ENCODE measurements at places on chromosomes 11 and 22.

DNA sequence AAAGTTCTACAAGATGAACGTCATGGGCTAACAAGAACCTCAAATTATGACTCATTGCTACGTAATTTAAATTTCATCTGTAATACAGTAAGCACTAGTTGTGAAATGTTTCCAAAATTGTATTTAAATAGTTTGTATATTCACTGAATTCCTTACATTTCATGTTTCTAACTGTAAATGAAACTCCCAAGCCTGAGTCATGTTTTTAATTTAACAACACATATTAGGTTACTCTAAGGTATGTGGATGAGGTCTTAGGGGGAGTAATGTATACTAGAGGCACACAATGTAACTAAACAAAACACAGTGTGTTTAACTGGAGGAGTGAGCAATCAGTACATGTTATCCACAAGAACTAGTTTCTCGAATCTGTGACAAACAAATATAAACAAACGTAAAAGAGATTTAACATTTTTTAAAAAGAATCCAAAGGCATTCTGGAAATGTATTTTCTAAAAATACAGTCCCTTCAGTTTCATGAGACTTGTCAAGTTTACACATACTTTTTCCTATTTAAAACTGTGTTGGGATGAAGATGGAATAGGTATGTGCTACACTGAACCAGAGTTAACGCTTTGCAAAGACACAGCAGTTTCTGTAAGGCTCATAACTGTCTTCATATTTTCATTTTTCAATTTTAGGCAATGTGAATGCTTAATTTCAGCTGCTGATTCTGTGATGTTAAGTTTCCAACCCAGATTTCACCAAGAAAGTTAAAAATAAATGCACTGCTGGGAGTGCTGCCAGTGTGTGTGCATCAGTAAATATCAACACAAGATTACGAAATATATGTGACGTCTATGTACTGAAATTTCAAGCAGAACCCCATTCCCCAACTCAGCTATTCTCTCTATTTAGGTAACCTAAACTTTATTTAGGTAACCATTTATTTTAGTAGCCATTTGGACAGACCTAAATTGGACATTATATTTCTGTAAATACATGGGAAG, 52.6 kb downstream of the PITPNB start:
- H3K36me3 ChIP-seq: peaks cover 35% of the 10 kb centered on the region
- H3K4me3 ChIP-seq: no peak overlapping the region
- H3K27ac ChIP-seq: no peak overlapping the region

GRCh38 chr11:102112509-102112821, 2.2 kb downstream of the YAP1 start:
- H3K27me3 ChIP-seq: peaks cover 74% of the 10 kb centered on the region
- DNase-seq: no peak
- H3K4me1 ChIP-seq: peaks cover 13% of the 10 kb centered on the region
- H3K36me3 ChIP-seq: peaks cover 2% of the 10 kb centered on the region

DNA sequence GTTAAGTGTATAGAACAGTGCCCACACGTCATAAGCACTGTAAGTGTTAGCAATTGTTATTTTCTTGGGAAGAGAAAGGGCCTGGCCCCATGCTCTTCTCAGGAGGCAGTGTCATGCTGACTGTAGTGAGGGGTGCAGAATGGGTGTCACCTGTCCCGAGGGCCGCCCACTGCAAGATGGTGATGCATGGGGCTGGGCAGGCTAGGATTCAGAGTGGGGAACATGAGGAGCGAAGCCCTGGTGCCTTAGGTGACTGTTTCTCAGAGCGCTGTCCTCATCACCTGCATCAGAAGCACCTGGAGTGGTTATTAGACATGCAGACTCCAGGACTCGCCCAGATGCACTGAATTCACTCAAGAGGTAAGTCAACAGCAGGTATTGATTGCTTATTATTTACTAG, 101.0 kb upstream of the PARVA start:
- H3K27ac ChIP-seq: no peak overlapping the region
- no peaks in the 10 kb centered on the region for H3K36me3 ChIP-seq
- DNase-seq: no peak
- no peak overlapping the region for H3K4me3 ChIP-seq

GRCh38 chr11:2533587-2534133, 88.9 kb downstream of the KCNQ1 start:
- peaks cover 12% of the 10 kb centered on the region for H3K4me1 ChIP-seq
- H3K27me3 ChIP-seq: no peaks in the 10 kb centered on the region
- H3K36me3 ChIP-seq: no peaks in the 10 kb centered on the region
- no peak overlapping the region for H3K4me3 ChIP-seq
- no peak for DNase-seq

DNA sequence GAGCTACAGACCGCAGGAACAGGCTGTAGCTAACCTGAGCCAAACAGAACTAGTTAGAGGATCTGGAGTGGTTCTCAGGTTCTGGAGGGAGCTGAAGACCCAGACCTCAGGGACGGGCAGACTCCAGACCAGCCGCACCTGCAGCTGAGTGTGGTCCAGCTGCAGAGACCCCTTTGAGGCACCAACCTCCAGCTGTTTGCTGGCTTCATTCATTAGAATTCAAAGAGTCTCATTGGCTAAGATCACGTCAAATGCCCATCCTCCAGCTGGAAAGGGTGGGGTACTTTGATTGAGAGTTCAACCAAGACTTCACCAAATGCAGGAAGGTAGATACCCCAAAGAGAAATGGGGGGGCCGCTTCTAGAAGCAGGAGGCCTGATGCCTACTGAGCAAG, 13.4 kb upstream of the IL2RB start:
- peaks cover 78% of the 10 kb centered on the region for H3K4me1 ChIP-seq
- no peaks in the 10 kb centered on the region for H3K27me3 ChIP-seq
- H3K36me3 ChIP-seq: no peaks in the 10 kb centered on the region
- no peak for DNase-seq

GRCh38 chr11:43359422-43359818, 700 bp downstream of the TTC17 start:
- no peaks in the 10 kb centered on the region for H3K27me3 ChIP-seq
- H3K27ac ChIP-seq: peak overlapping the region; percentile 96
- peaks cover 33% of the 10 kb centered on the region for H3K4me1 ChIP-seq
- no peak for DNase-seq

All from T-helper 2 cell treated with Interferon-gamma antibody and Interleukin-4, amounts not matched to agents 5 μg/mL and 100 μg/mL, for 36 hours (primary cell).